H9 (cell line): ENCODE measurements at places on chromosomes 4 and X. TPM values are rescaled to one million over a fixed set of nuclear protein-coding genes. Genes with fewer than 3 reads are reported as not detected.

DNA sequence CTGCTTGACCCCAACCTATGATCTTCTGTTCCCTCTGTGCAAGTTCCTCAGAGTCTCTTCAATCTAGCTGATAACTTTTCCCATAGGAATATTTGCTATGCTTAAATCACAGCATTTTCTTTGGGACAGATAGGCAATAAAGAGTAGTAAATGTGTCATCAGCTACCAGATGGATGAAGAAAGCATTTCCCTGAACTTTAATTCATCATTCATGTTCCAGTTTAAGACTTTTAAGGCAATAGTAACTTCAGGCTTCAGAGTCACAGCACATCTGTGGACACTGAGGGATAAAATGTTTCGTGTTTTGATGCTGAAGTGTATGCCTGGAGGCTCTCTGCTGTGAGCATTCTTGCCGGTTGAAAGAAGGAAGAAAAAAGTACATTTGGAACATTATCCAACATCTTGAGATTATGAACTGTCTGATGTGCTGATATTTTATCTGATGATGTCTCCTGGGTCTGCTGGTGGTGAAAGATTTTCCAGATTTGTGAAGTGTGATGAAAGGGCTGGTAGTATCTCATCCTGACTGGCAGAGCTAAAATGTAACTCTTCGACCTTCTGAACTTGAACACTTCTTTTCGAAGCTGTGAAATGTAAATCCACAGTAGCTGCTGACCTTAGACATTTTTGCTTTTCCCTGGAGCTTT is 133.7 kb downstream of the DCLK2 start:
- no peak for DNase-seq

- DNase-seq = no peak
These were observed 12.2 kb upstream of the TNIP3 start for GRCh38 chr4:121176082-121176934.

GRCh38 chr4:26296514-26296913 is 24.3 kb upstream of the RBPJ start:
- DNase-seq = no peak

DNA sequence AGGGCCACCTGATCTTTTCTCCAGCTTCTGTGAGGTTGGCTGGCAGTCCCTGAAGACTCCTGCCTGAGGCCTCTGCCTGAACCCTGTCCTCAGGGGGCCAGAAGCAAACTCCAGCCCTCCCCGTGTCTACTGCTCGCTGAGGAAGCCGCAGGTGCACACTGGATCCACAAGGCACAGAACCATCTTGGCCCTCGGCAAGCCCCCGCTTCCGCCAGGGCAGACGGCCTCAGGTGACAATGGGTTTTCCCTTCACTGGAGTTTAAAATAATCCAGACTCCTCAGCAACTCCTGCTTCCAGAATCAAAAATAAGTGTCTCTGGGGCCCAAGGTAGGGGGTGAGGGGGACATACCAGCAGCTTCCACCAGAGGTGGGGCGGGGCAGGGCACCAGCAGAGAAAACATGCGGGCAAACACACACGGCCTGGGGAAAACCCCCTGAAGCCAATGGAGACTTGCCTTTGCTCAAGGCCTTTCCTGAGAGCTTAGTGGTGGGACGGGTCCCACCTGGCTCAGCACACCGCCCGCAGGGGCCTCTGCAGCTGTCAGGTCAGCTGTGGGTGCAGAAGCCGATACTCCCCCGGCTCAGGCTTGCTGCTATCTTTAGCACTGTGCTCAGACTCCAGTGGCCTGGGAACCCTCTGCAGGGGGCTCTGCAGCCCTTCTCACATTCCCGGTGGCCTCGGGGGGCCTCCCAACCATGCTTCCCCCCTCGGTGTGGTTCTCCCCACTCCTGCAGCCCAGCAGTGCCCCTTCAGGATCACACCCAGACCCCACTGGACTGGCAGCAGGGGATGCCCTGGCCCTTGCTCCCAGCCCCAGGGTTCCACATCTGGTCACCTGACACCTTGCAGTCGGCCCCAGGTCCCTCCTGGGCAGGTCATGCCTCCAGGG is 1.9 kb downstream of the MYL5 start:
- DNase-seq = peak; percentile 29

Gene CFI
- total RNA-seq = not detected in 2 replicates

Gene BRS3
- total RNA-seq = not detected in 2 replicates

Gene CCSER1
- total RNA-seq = 0.37 and 0.57 TPM in 2 replicates

Gene UGT2B17
- total RNA-seq = not detected in 2 replicates
